ENCODE measurements at places on chromosomes 7 and 10. TPM values are rescaled to one million over a fixed set of nuclear protein-coding genes. Genes with fewer than 3 reads are reported as not detected.

MTERF1 gene
- total RNA-seq: 20.0 TPM

RARRES2 gene
- total RNA-seq: not detected

RADIL gene
- not detected for total RNA-seq

FOXI2 gene
- not detected for total RNA-seq

SEMA3E gene
- total RNA-seq: not detected

CCDC146 gene
- 24.0 TPM for total RNA-seq

All from natural killer cell (primary cell).